ENCODE measurements at places on chromosomes 6 and 20. TPM values are rescaled to one million over a fixed set of nuclear protein-coding genes. Genes with fewer than 3 reads are reported as not detected.
A peak's percentile ranks its signal among the peaks of the same experiment; 100 is the strongest.

The NRSN1 gene
- 0.13 TPM for polyA plus RNA-seq

The SNAP91 gene
- polyA plus RNA-seq = 1.3 TPM

The C20orf144 gene
- 0.05 TPM for polyA plus RNA-seq

The TCF21 gene
- 50.9 TPM for polyA plus RNA-seq

The PRIM2 gene
- polyA plus RNA-seq = 5.9 TPM

The MLN gene
- polyA plus RNA-seq = not detected

DNA sequence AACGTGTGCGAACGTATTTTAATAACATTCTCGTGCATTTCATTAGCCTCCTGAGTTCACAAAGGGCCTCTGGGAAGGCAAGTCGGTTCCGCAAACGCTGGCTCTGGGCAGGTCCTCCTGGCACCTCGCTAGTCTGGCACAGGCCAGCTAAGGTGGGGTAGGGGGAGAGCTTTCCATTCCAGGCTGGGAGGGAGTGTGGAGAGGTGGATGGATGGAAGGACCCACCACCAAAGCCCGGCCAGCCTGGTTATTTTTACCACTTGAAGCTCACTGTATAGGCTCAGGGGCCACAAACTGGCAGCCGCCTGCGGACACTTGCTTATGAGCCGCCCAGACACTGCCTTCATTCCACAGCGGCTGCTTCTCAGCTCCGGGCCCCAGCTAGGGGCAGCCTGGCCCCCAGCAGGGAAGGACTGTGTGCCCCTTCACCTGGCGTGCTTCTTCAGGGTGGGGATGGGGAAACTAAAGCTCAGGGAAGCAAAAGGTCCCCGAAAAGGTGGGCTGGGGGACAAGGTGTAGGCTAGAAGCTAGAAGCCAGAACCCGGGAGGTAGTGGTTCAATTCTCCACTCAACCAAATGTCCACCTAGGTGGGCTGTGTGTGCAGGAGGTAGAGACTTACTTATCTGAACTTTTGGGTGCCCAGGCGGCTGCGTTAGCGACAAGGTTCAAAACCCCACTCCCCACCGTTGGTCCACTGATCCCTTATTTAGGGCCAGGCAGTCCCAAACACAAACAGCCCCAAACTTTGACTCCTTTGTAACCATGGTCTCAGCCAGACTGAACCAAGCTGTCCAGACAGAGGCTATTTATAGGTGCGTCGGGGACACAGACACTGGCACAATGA, 1.7 kb downstream of the PMEPA1 start:
- no peak for DNase-seq

GRCh38 chr20:47727170-47727880, 58.0 kb downstream of the SULF2 start:
- no peak for DNase-seq

DNA sequence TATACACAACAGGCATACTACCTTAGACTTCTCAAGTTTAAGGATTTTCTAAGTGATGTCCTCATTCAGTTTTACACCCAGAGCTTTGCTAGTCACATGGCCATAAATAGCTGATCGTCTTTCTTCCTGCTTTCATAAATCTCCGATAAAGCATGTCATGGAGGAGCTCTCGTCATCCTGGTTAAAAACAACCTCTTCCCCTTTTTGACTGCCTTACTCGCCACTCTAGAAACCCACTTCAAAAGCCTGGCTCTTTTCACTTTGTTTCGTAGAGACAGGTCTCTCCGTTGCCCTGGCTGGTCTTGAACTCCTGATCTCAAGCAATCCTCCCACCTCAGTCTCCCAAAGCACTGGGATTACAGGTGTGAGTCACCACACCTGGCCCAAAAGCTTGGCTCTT, 67.0 kb upstream of the SMIM29 start:
- DNase-seq = no peak

GRCh38 chr6:25334793-25335192, 55.6 kb downstream of the CARMIL1 start:
- no peak for DNase-seq

GRCh38 chr6:90368001-90368400, 71.4 kb upstream of the BACH2 start:
- no peak for DNase-seq

GRCh38 chr6:129276986-129277385, 394.0 kb downstream of the LAMA2 start:
- DNase-seq = no peak

DNA sequence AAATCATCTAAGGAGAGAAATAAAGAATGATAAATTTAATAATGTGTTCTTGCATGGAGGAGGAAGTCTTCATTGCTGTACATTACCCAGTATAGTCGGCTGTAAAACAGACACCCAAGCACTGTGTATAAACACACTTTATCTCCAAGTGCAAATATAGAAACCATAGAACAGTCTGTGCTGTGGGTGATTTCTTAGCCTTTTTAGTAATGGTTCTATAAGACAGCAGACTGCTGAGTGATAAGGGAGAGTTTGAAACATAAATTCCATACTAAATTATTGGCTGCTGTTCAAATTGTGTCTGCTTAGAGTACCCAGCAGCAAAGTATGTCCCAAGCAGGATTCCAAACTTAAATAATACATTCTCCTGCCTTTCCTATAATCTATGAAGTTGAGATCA, 4.6 kb downstream of the FILIP1 start:
- DNase-seq = no peak

DNA sequence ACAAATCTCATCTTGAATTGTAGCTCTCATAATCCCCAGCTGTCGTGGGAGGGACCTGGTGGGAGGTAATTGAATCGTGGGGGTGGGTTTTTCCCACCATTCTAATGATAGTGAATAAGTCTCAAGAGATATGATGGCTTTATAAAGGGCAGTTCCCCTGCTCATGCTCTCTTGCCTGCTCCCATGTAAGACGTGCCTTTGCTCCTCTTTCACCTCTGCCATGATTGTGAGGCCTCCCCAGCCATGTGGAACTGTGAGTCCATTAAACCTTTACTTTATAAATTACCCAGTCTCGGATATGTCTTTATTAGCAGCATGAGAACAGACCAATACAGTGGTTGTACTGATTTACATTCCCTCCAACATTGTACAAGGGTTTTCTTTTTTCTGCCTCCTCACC, 69.7 kb downstream of the SUN5 start:
- no peak for DNase-seq

DNA sequence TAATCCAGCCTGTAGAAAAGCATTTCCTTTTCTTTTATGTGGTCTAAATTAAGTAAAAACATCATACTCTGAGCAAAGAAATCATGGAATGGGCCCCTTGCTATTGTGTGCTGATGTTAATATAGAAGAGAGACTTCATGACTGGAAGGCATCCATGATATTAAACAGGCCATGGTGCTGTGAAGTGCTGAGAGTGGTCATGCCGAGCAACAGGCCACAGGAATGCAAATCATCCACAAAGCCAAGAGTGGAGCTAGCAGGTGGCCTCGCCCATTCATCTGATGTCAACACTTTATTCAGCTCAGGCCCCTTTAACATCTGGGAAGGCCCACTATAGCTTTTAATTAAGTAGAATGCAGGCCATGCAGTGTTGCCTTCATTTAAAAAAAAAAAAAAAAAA, 115.2 kb upstream of the HMGCLL1 start:
- no peak for DNase-seq

DNA sequence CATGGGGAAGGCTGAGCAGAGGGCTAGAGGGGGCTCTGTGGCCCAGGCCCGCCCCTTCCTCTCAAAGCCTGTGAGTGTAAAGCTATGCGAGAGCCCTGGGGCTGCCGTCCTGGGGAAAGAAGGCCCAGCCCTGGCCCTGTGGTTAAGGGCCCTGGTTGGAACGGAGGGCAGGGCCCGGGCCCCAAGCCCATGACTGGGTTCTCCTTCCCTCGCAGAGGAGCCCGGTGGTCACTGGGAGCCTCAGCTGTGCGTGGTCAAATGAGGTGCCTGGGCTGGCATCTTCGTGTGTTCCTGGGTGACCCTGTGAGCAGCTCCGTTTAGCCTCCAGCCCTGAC, 56.0 kb downstream of the SMOC2 start:
- no peak for DNase-seq

DNA sequence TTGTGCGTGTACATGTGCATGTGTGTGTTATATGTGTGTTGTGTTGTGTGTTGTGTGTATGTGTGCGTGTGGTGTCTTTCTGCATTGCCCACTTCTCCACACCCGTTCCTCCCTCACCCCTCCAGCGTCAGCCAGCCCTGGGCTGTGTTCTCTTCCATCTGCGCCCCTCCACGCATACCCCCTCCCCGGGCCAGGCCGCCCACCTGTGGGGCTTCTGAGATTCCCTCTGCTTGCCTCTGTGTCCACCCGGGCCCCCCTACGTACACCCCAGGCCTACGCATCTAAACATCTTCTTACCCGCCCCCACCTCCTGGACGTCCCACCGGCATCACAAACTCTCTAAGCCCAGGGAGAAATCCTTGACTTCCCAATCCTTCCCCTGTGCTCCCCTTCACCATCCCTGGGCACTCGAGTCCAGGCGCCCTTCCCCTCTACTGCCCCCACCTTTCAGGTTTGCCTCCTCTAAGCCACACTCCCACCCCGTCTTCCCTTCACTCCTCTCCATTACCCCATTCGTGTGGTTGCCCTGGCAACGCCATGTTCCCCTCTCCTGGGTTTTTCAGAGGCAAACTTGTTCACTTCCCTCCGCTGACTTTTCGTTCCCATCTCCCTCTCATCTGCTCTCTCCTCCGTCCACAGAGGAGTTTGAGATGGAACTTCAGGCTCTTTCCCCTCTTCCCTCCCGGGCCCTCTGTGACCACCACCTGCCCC, 81.7 kb upstream of the NNAT start:
- no peak for DNase-seq

DNA sequence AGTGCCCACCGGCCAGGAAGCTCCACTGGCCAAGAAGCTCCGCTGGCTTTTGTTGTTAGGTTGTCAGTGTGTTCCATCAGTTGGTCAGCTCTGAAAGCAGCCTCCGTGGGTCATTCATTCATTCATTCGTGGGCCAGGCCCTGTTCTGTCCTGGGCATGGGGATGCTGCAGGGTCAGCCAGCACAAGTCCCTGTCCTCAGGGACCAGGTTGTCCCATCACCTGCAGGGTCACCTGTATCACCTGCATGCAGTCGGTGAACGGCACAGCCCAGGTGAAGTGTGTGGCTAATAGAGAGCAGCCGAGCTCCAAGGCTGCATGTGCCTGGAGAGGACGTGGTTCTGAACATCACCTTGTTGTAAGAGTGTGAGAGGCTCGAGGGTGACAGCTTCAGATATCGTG, 403.5 kb downstream of the CDH4 start:
- DNase-seq = no peak

DNA sequence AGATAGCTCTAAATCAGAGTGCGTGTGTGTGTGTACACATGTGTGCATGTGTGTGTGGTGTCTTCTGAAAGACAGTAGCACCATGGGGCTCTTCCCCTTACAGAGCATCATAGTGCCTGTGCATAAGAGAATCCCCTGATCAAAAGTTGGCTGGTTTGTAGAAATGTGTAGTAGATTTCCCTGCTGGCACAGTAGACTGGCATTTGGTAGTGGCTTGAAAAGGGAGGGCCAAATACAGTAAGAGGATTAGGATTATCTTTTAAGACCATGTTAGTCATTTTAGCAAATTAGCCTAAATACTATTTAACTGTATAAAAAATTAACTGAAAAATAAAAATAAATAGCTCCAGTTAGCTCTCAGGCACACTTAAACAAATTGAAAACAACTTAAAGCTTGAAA, 112.6 kb downstream of the B3GAT2 start:
- no peak for DNase-seq

DNA sequence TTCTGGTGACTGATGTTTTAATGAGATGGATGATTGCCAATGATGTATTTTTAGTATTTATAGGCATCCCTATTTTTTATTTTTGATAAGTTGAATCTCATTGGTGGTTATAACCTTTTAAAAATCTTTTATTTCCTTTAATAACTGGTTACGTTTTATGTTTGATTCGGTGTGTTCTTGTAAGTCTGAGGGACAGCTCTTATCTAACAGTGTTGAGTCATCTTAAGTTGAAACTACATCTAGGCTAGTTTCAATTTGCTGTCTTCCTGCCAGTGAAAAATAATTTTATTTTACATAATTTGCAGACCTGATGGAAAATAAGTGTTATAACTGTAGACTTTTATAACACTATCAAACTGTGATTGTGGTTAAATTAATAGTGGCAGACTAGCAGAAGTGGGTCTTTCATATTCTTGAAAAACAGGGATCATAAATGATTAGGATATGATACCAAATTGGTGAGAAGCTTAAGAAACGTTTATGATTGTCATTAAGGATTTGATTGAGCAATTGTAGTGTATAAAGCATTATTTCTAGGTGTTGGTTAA, 4.6 kb downstream of the AFDN start:
- no peak for DNase-seq

GRCh38 chr6:131946992-131947955, 3.9 kb downstream of the CCN2 start:
- DNase-seq = no peak

DNA sequence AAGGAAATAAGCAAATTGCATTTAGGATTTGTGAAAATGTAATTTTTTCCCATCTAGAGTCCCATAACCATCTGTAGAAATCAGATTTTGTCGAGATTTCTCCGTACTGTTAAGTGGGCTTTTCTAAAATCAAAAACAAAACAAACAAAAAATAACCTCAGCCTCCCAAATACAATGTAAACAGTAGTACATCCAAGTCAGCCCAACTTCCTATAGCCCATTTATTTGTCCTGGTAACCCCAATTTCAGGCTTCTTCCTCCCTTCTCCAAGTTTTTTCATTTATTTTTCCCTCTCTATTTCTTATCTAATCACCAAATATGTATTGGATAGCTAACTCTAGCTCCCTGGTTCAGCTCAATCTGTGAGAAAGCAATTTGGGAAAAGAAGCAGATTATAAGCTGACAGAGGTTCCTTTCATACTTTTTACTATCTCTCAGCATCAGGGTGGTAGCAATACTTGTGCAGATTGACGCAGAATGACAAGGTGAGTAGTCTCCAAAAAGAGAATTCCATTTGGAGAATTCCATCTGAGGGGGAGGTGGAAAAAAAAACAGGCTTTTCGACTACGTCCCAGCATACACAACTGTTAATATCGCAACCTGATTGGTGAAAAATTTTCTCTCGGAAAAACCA, 132.6 kb upstream of the BTN3A2 start:
- DNase-seq = no peak

DNA sequence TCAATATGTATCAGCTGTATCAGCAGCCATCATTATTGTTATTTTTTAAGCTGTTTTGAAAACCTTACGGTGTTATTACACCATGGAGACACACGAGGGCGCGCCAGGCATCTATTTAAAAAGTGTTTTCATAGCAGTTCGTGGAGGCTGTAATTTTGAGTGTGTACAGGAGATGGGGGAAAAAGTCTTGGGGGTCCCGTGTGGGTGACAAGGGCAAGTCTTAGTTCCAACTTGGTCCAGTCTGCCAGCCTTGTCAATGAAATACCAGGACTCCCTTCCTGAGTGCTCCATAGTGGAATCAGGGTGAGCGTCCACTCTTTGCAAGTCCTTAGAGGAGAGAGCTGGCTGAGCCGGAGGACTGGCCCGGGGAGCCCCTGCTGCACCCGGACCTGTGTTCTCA, 43.3 kb downstream of the SLC2A10 start:
- DNase-seq = peak; percentile 18

DNA sequence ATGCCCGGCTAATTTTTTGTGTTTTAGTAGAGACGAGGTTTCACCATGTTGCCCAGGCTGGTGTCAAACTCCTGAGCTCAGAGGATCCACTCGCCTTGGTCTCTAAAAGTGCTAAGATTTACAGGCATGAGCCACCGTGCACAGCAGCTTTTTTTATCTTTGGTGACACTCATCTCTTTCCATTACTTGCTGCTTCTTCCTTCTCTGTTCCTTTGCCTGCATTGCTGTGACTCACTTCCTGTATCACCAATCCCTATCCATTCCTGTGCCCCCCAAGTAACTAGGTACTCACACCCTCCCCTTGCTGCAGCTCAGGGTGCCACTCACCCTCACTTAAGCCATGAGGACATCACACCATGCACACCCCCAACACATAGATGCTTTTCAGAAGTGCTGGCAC, 24.6 kb downstream of the KHDC1L start:
- no peak for DNase-seq

GRCh38 chr6:43199912-43200311, 17.9 kb downstream of the CUL9 start:
- DNase-seq = no peak

All from ovary (tissue), 10 donors.